CD4-positive, alpha-beta T cell treated with Interleukin-2 at 100 ng/mL for 4 hours (primary cell): ENCODE measurements at places on chromosomes 5 and 9.

DNA sequence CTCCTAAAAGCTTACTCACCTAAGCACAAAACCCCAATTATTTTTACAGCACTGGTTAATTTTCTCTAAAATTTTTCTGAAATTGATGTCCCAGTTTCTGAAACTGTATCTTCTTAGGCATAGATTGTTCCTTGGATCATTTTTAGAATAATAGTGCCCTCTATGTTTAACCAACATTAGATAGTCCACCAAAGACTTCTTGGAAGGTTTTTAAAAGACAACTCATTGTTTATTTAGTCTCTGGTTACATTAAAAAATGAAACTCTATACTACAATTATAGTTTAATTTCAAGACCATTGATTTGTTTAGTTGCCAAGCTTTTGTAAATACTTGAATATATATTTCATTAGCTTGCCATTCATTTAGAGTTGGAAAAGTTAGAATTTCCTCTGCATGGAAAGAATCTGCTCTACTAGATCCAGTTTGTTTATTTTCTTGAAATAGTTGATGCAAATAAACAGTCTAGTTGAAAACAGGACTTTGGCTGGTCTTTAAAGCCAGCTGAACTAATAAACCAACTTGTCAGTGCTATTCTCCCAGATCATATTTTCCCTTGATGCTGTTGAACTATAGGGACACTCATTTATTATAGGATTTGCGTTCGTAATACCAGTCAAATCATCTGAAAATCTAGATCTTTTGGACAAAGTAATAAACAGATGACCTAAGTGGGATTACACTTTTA, 990.5 kb downstream of the TLE1 start:
- no peak for DNase-seq

GRCh38 chr5:111234125-111234524, 9.9 kb downstream of the CAMK4 start:
- DNase-seq: no peak

GRCh38 chr5:41600731-41601130, 90.3 kb upstream of the PLCXD3 start:
- no peak for DNase-seq

DNA sequence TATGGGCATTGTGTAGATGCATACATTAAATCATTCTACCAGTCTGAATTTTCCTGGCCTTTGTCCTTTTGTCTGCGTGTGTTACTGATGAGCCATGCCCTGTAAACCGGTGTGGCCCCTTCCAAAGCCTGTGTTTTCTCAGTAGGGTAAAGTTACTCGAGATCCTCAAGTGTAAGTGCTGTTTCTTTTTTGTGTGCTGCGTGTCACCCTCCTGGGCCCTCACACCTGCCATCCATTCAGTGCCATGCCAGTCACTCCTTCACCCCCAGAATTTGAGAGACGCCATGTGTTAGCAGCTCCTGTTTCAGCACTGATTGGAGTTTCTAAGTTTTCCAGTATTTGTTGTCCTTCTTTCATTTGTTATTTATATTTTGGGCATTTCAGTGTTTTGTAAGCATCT, 288.2 kb downstream of the FANCC start:
- no peak for DNase-seq

DNA sequence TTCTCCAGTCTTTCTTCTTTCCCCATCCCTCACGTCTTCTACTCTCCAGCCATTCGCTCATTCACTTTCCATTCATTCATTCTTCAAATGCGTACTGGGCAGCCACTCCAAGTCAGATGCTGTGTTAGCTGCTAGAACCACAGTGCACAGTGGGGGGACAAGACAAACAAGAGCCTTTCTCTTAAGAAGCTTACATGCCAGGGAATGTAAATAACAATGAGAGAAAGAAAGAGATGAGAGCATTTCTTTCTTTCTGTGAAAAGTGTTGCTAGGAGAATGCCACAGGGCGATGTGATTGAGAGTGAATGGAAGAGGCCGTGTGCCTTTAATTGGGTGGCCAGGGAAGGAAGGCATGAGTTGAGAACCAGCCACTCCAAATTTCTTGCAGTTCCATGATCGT, 46.3 kb upstream of the SMIM23 start:
- no peak for DNase-seq

GRCh38 chr5:32115985-32116384, 58.1 kb downstream of the GOLPH3 start:
- no peak for DNase-seq

DNA sequence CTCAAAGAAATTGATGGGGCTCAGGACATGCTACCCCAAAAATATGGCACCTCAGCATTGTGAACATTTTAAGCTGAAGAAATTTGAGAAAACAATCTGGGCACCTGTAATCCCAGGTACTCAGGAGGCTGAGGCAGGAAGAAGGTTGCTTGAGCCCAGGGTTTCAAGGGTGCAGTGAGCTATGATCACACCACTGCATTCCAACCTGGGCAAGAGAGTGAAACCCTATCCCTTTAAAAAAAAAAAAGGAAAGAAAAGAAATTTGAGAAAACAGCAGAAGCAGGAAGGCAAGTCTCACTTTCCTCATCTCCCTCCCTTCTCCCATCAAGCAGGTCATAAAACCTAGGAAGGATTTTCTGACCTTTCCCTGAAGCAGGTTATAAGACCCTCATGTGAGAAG, 23.6 kb downstream of the TPD52L3 start:
- DNase-seq: no peak
